HTR-8/SVneo (cell line): ENCODE measurements at places on chromosomes 12 and 14.

- no peak for DNase-seq
Measured at GRCh38 chr12:11739980-11740577, 90.6 kb downstream of the ETV6 start.

DNA sequence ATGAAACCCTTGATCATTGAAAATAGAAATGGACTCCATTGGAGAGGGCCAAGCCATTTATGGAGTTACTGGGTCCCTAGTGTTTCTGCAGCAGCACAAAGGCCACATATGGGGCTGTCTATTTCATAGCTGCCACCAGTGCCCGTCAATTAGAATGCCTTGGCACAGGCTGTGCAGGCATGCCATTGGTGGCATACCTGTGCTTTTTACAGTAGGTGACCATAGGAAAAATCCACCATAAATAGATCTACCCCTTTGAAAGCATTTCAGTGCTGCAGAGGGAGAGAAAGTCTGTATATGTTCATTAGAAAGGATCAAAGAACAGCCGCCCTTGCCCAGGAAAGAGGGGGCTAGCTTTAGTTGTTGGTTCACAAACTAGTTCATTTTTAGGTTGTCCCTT, 13.1 kb downstream of the MYBPC1 start:
- DNase-seq = no peak

DNA sequence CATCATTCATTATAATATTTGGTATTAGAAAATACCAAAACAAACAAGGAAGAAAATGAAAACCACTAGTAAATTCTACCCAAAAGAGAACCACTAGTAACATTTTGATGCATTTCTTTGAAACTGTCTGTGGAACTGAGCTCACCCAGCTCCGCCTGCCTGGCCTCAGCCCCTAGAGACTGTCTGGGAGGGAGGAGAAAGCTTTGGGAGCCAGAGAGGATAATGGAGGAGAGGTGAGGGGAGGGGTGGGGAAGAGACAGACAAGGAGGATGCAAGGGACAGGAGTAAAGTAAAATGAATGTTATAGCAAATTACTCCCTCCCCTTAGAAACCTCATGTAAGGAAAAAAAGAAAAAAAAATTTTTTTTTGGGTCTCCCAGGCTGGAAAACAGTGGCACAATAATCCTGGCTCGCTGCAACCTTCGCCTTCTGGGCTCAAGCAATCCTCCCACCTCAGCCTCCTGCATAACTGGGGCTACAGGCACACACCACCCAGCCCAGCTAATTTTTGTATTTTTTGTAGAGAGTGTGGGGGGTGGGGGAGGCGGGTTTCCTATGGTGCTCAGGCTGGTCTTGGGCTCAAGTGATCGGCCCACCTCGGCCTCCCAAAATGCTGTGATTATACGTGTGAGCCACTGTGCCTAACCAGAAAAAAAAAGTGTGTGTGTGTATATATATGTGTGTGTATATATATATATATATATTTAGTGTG, 3.2 kb upstream of the MMP19 start:
- DNase-seq = no peak

- DNase-seq = peak; percentile 71
Measured at GRCh38 chr14:54253195-54253947, 143.4 kb upstream of the CDKN3 start.

GRCh38 chr14:68730348-68730747, 62.5 kb downstream of the ZFP36L1 start:
- DNase-seq = no peak

- no peak for DNase-seq
Measured at GRCh38 chr12:71268598-71269280, 110.9 kb upstream of the TSPAN8 start.

DNA sequence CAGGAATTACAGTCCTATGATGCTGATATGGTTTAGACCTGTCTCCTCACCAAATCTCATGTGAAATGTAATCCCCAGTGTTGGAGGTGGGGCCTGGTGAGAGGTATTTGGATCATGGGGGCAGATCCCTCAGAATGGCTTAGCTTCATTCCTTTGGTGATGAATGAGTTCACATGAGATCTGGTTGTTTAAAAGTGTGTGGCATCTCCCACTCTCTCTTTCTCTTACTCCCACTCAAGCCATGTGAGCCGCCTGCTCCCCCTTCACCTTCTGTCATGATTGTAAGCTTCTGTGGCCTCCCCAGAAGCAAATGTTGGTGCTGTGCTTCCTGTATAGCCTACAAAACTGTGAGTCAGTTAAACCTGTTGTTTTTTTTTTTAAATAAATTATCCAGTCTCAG, 89.4 kb upstream of the ARHGAP5 start:
- no peak for DNase-seq

GRCh38 chr12:1830981-1831963, 10.9 kb downstream of the LRTM2 start:
- peak; percentile 70 for DNase-seq

DNA sequence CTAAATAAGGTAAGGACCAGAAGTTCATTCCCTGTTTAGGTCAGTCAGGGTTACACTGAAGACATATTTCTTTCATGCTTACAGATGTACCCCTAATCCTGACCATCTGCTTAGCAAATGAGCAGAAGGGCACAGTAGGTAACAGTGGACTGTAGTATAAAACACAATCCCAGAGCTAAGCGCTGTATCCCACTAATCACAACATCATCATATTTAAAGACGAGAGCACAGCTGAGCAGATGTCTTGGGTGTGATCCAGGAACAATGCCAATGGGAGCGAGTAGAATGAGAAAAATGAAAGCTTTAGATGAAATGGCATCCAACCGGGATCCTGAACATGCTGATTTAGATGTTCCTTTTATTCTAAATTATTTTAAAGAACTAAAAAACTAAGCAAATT, 213.4 kb downstream of the CCER1 start:
- DNase-seq = no peak

GRCh38 chr14:101734246-101734847, 27.2 kb upstream of the PPP2R5C start:
- no peak for DNase-seq

DNA sequence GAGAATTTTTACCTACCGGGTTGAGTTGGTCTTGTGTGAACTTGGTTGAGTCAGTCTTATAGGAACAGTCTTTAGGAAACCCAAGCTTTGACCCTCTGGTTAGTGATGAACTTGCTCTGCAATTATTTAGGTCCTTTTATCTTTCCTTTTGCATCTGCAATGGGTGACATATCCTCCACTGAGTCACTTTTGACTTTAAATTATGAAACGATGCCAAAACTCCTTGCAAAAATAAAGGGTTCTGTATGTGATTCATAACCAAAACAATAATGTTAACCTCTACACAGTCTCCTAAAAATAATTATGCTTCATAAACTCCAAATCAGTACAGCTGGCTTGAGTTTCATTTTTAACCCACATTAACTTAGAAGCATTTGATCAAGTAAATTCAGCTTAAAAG, 979.4 kb downstream of the GALC start:
- DNase-seq = no peak

- no peak for DNase-seq
Measured at GRCh38 chr12:128137140-128137539, 129.8 kb upstream of the TMEM132C start.

GRCh38 chr14:75979648-75980565, 1.9 kb downstream of the TGFB3 start:
- DNase-seq = no peak

DNA sequence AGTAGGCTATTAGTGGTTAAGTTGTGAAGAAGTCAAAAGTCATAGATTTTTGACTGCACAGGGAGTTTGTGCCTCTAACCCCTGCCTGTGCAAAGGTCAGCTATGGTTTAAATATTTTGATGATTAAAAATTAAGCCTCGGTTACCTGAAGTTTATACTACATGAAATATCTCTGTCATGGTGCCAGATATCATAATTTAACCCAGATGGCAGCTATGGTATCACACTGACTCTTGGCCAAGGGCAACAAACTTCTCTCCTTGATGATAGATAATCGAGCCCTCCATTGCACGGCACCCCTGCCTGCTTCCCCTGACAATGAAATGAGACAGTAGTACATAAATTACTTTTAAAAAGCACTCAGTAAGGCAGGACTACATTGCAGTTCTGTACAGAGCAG, 80.8 kb downstream of the SLC35F4 start:
- DNase-seq = no peak

GRCh38 chr12:55641595-55641994, 4.9 kb downstream of the OR10P1 start:
- DNase-seq = no peak

- no peak for DNase-seq
Measured at GRCh38 chr12:105852496-105852895, 286.3 kb downstream of the NUAK1 start.

DNA sequence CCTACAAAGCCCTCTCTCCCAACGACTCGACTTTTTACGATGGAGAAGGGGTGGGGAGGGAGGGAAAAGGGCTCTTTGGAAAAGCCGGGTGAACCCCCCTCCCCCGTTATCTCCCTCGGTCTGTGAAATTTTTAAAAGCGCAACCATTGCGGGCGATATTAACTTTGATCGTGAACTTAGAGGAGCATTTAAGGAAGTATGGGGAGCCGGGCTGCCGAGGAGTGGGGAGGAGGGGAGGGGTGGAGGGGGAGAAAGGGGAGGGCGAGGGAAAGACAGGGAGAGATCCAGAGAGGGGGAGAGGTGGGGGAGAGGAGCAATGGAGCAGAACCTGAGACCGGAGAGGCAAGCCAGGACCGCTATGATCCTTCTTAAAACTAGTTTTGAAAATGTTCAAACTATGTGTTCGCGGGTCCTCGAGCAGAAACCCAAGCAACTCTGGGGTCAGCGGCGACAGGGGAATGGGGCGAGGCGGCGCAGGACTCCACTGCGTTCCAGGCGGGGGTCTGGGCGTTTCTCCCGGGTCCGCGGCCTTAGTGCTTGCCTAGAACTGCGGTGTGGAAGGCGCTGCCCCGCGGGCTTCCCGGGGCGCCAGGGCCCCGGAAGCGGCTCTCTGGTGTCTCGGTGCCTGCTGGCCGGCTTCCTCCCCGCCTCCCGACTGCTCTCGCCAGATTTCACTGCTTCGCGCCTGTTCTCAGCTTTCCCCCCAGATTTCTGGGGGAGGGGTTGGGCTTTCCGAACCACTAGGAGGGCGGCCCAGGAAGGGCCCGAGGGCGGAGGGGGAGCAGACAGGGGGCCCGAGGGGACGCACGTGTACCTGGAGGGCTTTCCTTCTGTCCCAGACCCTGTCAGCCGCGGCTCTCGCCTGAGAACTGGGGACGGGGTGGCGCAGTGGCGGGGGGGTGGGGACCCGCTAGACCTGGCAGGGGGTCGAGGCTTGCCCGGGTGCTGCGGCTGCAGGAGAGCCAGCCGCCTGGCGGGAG, at the start of gene HOTAIR:
HOTAIR (minus strand) TSS at position 871 of the 980 bp plus-strand sequence.
- DNase-seq = peak; percentile 64

GRCh38 chr12:94089891-94090290, 58.5 kb upstream of the PLXNC1 start:
- DNase-seq = no peak

DNA sequence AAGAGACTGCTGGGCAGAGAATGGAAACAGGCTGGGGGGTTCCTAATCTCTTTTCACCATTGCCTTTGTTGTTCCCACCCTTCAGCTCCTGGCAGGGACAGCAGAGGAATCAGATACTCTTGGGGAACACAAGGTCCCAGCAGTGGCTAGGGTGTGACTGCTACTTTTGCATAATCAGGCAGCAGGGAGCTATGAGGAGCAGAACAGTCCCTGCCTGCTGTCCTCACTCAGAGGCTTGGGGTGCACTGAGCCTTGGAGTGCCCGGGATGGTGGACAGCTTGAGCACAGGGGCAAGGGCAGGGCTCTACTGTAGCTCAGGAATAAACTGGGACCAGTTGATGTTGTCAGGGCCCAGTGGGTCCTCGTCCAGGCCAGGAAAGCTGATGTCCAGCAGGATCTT, 1.5 kb upstream of the TEX52 start:
- no peak for DNase-seq
